ENCODE measurements at places on chromosomes 2 and 18. TPM values are rescaled to one million over a fixed set of nuclear protein-coding genes. Genes with fewer than 3 reads are reported as not detected.

Gene HAAO
- 6.0 TPM for total RNA-seq

DNA sequence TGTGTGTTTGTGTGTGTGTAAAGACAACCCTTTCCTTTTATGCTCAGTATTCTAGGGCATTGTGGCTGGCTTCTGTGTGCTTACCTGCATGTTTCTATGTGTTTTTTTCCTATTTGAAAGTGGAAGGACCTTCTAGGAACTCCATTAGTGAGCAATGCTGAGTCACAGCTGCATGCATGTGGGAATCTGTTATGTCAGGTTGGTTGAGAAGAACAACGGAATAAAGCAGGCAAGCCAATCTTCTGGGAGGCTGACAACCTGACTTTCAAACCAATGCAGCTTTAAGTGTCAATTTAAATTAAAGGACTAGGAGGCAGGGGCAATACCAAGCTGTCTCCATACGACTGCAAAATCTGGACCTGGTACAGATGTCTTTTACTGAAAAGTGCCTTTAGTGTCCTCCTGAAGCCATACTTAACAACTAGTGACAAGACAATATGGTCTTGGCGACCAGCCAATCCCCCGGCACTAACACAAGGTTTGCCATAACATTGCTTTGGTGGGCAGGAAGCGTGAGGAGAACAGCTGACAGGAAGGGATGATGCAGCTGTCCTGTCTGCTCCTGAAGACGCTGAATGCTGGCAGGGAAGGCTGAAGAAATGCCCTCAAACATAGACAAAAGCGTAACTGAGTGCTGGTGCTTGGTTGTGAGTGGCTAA, 514.7 kb upstream of the CDH7 start:
- DNase-seq: peak; percentile 8

DNA sequence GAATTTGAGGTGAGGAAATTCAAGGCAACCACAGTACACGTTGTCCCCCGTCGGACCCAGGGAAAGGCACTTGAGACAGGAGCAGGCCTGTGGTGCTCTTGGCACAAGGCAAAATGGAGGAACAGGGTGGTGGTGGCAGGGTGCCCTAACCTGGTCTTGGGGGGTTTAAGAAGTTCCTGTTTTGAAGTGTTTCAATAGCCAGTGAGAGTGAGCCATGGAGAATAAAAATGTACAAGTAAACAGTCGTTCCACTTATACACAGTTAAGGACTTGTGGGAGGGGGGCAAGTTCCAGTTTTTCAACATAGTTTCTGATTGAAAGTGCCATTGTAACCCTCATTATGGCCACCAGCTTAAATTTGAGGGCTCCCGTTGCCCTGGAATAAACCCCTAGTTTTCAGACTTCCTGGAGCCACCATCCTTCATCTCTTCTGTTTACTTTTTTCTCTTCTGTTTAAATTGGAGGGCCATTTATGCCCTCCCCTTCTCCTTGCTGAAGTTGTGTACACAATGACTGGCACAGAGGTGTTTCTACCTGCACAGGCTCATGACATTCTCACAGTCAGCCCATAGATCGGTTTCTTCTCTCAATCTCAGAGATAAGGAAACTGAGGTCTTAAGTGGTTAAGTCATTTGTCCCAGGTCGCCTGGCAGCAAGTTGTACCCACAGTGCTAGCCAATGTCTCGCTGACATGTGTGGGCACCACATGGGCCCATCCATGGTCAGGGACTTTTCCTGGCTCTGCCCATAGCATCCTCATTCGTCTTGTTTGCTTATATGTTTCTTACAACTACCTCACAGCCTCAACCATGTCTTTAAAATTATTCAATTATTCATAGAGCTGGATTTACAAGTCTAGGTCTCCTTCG, 66.0 kb upstream of the ST3GAL5 start:
- DNase-seq: no peak

DNA sequence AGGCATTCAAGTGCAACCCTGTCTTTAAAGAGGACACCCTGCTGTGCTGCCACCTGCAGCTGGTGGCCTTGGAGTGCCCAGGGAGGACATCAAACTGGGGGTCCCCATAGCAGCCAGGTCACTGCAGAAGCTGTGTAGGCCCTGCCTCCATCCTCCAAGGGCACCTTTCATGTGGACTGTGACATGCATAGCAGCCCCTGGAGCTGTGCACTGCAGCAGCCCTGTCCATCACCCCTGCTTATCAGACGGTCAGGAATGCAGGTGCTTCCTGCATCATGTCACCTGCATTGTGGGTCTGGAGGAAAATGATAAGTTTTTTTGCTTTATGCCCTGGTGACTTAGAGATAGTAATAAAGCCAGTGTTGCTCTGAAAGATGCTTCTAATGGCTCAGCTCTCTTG, 155.7 kb downstream of the DYSF start:
- DNase-seq: peak; percentile 2

Gene CLEC4F
- 0.23 TPM for total RNA-seq

Gene COL4A3
- not detected for total RNA-seq

Gene CYS1
- total RNA-seq: 7.3 TPM

GRCh38 chr2:130328710-130329109, 14.0 kb upstream of the IMP4 start:
- no peak for DNase-seq

Gene SPP2
- not detected for total RNA-seq

DNA sequence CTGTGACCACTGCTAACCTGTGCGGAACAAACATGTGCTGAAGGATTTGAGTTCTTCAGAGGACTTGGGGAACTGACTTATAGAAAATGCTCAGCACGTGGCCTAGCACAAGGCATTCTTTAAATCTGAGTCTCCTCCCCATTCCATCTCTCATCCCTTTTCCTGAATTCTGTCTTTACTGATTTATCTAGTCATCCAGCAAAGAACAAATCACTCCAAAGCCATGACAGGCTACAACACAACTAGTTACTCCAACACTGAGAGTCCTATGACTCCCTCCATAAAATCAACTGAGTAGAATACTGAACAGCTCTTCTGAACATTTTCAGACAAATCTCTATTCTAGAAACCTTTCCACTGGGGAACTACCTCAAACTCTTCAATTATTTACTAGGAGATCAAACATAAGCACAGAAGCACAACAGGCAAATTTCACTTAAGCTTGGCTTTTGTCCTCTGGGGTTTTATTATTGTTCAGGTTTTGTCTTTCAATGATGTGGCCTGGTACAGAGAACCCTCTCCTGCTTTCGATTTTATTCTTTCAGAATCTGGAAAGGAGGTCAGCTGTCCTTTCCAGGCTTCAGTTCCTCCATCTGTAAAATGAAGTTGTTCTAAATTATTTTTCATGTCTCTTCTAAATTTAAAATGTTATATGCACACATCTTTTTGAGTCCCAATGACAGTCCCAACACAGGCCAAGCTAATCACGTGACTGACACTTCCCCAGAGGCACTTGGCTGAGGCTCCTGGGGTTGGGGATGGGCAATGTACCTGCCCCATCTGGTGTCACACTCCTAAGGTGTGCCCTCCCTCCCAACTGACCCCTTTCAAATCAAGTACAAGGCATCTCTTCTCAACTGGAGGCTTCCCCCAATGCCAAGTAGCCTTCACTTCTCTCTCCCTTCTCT, 31.8 kb downstream of the RNU4ATAC start:
- no peak for DNase-seq

DNA sequence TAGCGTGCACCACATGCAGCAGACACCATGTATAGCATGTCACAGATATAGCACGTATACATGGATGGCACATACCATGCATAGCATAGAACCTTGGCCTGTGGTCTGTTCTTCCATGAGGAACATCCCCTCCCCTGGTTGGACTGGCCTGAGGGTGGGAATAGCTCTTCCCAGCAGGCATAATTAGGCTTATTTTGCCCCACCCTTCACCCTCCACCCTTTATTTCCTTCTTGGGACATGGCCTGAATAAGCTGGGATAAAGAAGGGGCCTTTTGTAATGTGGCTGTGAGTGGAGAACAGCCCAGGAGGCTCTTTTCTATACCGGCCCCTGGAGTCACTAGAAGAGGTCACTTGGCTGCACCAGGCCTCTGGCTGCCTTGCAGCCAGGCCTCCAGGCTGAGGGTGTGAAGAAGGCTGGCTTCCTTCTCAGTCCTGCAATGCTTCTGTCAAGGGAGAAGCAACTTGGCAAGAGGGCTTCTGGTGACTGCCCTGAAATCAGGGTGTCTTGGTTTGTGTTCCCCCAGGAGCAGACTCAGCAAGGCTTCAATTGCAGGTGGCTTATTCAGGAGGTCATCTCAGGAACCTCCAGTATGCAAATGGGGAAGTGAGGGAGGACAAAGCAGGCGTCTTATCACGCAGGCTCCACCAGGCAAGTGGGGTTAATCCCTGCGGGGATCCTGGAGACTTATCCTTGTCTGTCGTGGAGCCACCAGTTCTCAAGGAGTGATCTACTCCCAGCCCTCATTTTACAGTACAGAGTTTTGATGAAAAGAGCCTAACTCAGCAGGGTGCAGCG, 68.2 kb downstream of the HS6ST1 start:
- no peak for DNase-seq

DNA sequence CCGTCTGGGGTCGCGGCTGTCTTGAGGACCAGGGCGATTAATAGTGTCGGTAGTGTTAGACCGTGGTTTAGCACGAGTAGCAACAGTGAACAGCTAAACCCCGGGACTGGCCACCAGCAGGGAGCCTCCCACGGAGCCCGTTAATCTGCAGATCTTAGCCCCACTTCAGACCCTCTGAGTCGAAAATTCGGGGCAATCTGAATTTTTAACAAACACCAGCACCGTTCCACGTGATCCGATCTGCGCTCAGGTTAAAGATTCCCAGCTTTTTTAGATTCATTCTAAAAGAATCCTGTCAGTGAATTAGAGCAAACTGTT, 479 bp upstream of the ATP5F1A start:
- no peak for DNase-seq

DNA sequence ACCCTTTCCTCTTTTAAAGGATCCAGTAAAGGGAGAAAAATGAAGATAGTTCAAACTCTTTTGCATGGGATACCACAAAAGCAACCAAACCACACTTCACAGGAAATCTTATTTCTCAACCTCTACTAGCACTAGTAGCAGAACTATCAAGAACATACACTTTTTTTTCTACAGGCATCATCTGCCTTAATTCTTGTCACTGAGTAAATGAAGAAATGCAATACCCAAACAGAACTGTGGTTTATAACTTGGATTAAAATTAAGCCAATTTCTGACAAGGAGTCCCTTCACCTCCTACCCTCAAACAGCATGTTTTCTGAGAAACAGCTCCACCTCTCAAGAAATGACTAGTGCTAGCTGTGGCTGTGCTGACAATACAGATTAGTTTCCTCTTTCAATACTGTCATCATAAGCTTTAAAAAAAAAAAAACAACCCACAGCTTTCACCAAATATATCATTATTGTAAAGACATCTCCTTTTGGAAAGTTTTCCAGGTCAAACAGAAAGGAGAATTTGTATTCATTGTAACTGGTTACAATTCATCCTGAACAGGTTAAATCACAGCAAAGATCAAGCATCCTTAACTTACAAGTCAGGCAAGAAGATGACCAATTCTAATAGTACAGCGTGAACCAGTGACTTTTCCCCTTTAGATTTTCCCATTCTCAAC, 44.4 kb downstream of the PTPN2 start:
- no peak for DNase-seq

Gene RMND5A
- total RNA-seq: 40.2 TPM

- DNase-seq: no peak
Observed at GRCh38 chr2:61759718-61760117, 94.1 kb downstream of the FAM161A start.

- no peak for DNase-seq
Observed at GRCh38 chr2:129888461-129888860, 91.0 kb upstream of the RAB6C start.

Gene DNAJC5G
- not detected for total RNA-seq

GRCh38 chr2:156436497-156437085, 412 bp downstream of the GPD2 start:
- peak; percentile 9 for DNase-seq

Gene MLPH
- total RNA-seq: 0.36 TPM

Gene KCNE4
- total RNA-seq: 0.46 TPM

DNA sequence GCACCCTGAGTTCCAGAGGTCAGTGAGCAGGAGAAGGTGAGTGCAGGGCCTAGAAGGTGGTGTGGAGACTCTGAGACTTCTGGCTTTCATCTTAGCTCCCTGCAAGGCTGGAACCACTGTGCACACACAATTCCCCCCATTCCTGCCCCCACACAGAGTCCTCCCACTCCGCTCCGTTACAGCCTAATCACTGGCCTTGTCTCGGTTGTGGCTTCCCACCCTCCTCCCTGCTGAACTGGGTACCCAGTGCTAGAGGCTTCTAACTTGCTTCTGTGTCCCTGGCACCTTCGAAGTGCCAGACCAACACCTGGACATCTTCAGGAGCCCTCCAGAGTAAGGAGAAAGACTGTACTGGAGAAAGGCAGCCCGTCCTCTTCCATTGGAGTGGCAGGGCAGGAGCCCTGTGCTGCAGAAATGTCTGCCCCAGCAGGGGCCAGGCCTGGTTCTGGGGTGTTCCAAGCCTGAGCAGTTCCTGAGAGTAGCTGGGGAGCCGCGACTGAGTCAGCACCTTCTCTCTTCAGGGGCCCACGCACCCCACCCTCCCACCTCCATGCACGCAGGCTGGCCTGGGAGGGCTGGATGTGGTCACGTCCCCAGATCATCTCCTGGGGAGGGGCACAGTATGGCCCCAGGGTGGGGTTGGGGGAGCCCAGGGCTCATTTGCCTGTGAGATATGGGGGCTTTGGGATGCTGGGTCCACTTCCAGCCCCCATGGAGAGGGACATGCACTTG, 23.4 kb downstream of the CROCC2 start:
- no peak for DNase-seq

GRCh38 chr18:34866739-34867138, 156.6 kb downstream of the DTNA start:
- no peak for DNase-seq
